SK-N-SH treated with all-trans-retinoic acid at 6 μM for 48 hours (cell line): ENCODE measurements at places on chromosomes 6 and 20.

- ATAC-seq = peak; percentile 61
These were observed 42.6 kb upstream of the SCML4 start for GRCh38 chr6:107866606-107867301.

DNA sequence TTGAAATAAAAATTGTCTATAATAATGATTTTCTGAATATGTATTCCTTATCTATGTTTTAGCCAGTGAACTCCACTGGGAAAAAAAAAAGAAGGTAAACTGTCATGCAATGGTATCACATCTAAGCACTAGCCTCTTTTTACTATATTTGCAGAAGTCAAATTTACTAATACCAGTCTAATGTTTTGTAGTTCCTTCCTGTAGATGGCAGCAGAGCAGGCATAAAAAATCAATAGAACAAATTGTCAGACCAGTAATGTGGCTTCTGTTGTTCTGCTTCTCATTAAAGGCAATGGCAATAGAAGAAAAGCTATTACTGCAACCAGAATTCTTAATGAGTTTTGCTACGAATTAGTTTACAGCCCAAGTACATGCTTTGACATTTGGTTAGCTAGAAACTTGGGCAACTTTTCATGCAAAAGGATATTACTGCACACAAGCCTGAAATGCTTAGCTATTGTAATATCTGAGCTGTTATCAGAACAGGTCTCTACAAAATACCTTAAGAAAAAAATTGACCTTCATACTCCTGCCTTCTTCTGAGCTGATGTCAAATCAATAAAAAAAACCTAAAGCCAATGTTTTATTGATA is 476.9 kb downstream of the KHDRBS2 start:
- 0 out of 3 replicates have a peak, but pooled peaks have one; percentile 40 for ATAC-seq

DNA sequence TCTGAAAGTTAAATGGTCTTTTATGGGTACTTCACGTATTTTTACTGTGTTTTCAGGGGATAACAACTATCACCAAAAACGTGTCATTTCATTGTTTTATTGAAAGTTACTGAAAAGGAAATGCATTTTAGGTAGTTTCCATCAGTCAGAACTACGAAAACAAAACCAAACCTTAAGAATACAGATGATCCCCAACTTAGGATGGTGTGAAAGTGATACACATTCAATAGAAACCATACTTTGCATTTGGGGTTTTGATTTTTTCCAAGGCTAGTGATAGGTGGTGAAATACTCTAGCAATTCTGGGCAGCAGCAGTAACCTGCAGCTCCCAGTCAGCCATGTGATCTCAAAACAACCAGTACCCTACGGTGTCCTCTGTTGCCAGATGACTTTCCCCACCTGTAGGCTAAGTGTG is 25.9 kb upstream of the EFHC1 start:
- ATAC-seq = no peak

DNA sequence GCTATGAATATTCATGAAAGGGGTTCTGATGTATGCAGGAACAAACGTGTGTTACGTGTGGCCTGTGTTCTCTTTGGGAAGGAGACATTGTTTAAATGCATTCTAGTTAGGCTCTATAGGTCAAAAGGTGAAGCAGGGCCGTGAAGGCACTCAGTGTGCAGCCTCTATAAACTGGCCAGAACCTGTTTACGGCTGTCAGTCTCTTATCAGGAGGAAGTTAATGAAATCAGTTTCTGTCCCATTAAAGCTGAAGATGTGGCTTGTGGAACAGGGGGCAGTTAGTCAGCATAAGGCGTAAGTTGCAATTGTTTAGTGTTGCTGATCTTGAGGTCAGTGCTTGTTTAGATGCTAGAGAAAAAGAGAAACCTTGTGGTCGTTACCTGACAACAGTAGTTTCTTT is 111.5 kb upstream of the KCNG1 start:
- ATAC-seq = no peak

GRCh38 chr6:26284537-26285142 is 80.4 kb upstream of the BTN3A2 start:
- ATAC-seq = peak; percentile 40

DNA sequence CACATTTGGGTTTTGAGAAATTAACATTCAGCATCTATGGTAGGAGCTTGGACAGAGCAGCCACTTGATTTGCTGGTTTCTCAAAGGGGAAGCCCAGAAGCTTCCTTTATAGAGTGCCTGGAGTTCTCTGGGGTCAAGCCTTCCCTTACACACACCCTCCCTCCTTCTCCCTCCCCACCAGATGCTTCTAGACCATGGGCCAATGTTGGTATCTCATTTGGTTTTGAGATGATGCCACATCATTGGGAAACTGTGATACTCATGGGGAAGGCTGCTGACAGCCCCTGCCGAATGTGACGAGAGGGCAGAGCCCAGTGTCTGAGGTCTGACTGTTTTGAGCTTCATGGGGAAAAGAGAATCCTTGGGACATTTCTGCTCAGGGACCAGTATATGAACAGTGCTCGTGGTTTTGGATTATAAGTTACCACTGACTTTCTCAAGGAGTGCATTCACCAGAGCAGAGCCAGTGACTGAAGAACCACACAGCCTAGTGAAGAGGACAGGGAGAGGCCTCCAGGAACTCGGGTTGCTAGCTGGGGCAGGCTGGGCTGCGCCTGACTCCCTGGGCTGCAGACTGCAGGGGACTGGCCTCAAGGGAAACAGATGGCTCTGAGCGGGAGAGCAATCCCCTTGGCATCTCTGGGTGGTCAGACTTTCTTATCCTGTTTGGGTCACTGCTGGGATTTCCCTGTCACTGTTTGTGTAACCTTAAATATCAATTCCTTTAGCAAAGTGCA is 46.4 kb upstream of the CST5 start:
- ATAC-seq = no peak

- no peak for ATAC-seq
These were observed 50.8 kb upstream of the SGK1 start for GRCh38 chr6:134368670-134369069.

DNA sequence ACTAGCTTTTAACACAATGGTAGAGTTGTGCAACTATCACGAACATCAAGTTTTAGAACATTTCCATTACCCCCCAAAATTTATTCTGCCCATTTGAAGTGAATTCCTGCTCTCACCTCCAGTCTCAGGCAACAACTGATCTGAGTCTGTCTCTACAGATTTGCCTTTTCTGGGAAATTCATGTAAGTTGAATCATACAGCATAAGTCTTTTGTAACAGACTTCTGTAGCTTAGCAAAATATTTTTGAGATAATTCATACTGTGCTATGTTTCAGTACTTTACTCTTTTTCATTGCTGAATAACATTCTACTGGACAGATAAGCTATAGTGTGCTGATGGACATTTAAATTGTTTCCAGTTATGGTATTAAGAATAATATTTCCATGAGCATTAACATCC is 447.3 kb upstream of the GJE1 start:
- no peak for ATAC-seq

DNA sequence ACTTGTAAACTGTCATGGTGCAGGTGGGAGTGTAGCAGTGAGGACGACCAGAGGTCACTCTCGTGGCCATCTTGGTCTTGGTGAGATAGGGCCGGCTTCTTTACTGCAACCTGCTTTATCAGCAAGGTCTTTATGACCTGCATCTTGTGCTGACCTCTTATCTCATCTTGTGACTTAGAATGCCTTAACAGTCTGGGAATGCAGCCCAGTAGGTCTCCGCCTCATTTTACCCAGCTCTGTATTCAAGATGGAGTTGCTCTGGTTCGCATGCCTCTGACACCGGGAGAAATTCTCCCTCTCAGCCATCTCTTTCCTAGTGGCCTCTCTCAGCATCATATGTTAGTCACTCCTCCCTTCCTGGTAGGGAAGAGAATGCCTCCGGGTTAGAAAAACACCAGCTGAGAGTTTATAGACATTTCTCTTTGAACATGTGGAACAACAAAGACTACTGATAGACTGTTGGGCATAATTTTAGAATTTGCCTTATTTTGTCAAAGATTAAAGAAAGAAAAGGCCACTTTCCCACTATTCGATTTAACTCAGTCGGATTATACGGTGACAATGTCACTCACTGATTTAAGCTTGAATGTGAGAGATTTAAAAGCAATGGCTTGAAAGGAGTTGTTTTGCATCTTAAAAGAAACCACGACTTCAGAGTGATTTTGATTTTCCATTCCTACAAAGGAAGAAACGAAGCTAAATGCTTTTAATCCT is 67.9 kb upstream of the SNX9 start:
- no peak for ATAC-seq

- ATAC-seq = no peak
These were observed 25.6 kb upstream of the PREP start for GRCh38 chr6:105428342-105428957.

GRCh38 chr6:27630727-27631608 is 158.1 kb upstream of the ZNF184 start:
- ATAC-seq = peak; percentile 90

- ATAC-seq = no peak
These were observed 169.3 kb downstream of the OGFRL1 start for GRCh38 chr6:71457929-71458328.

- ATAC-seq = no peak
These were observed 4.8 kb downstream of the CRISP3 start for GRCh38 chr6:49739423-49739822.

DNA sequence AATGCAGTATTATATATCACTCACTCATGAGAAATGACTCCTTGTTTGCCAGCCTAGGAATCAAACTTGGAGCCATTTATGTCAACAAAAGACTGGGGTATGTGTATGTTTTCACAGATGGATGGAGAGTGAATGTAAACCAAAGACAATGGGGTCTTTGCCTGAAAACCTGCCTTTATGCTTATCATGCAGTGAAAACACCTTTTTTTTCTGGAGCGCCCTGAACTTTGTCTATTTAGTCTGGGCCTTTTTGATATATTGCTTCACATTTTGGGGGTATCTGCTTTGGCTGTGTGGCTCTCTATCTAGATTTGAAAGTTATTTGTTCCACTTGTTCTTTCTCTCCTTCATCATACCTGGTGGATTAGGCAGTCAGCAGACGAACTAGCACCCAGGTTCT is 848.5 kb upstream of the FLRT3 start:
- peak; percentile 25; the same call in 2 of the 3 replicates for ATAC-seq

GRCh38 chr20:25136056-25136455 is 54.1 kb upstream of the VSX1 start:
- peak; percentile 6; the same call in 2 of the 3 replicates for ATAC-seq

DNA sequence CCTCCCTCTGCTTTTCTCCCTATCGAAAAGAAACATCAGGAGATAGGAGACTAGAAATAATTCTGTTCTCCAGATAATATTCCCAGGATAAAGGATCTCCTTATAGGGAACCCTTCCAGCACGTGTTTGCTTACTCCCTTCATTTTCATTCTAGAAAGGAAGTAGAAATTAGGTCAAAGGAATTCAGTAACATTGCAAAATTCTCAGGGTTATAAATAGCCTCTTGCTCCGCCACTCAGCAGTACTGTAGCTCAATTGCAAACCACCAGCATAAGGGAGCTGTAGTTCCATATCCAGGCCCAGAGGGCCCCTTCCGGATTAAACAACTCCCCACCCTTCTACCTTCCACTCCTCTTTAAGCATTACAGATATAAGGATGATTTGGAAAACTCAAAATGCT is 6.2 kb downstream of the ELMO2 start:
- ATAC-seq = peak; percentile 73
